ENCODE measurements at places on chromosomes 11 and 22.

DNA sequence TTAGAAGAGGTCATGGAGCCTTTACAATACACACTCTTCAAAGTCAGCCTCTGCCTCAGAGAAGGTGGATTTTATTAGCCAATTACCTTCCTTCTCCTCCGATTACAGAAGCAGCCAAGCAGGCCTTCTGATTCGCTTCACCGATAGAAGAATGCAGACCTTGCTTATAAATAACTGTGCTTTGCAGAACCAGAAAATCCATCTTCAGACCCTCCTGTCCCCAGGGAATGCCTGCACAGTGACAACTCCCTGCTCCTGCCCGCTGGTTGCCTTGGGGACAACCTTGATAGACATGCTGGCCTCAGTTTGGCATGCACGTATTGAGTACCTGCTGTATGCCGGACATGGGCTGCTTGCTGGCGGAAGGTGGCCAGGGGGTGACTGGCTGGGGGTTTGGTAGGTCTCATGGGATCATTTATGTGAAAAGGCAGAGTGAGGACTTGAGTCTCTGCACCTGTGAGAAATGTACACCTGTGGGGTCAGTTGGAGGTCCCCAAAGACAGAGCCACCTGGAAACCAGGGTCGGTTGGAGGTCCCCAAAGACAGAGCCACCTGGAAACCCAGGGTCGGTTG, 1238.7 kb downstream of the BRD1 start:
- no peak for DNase-seq

GRCh38 chr22:40609216-40609615, 27.3 kb downstream of the MRTFA start:
- DNase-seq: no peak

- DNase-seq: no peak
These were observed 6.8 kb downstream of the INS start for GRCh38 chr11:2154195-2154585.

GRCh38 chr11:65432686-65433582, 10.3 kb downstream of the NEAT1 start:
- no peak for DNase-seq

- DNase-seq: peak; percentile 82
These were observed at the start of gene CCDC86 for GRCh38 chr11:60841797-60842667. TSS of gene CCDC86 (plus strand) at chr11:60842113. CDS start at chr11:60842125, 12 bp downstream.

GRCh38 chr11:125373426-125374391, 122.4 kb downstream of the FEZ1 start:
- DNase-seq: no peak

DNA sequence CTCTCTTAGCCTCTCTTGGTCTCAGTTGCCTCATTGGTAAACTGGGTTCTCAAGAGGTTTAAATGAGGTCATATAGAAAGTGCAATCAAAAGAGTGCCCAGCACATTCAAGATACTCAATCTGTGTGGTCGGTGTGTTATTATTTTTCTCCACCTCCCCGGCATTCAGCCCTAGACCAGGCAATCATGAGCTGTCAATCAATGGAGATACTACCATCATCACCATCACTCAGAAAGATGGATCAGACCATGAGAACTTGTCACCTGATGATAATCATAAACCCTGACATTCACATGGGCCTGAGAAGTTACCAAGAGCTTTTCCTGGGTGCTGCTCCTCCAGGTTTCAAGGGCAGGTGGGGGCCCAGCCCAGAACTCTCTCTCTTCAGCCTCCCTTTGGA, 166.1 kb downstream of the MN1 start:
- DNase-seq: no peak

DNA sequence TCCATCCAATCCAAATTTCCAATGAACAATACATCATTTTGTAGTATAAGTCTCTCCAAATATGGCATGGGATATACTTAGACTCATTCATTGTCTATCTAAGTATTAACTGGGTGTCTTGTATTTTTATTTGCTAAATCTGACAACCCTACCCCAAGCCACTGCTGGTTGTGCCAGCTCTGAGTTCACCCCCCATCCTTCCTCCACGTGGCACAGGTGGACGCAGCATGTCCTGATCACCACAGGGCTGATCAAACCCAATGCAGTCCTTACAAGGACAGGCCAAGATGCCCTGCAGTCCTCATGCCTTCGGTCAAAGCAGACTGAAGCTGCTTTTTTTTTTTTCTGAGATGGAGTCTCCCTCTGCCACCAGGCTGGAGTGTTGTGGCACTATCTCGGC, 62.8 kb downstream of the SYN3 start:
- no peak for DNase-seq

DNA sequence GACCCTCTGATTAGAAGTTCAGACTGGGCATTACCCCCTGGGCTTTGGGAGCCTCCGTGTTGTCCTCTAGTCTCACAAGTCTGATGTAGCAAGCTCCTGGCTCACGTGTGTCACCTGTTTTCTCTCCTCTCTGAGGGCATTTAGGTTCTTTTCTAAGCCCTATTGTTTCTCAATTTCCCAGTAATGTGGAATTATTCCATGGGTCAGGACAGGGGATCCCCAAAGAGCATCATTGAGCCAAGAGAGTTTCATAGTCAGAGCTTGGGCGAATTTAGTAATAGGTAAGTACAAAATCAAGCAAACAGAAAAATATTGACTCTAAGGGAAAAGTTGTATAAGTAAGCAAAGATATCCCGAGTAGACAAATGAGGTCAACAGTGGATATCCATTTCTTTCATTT, 57.3 kb downstream of the PPP6R2 start:
- no peak for DNase-seq

DNA sequence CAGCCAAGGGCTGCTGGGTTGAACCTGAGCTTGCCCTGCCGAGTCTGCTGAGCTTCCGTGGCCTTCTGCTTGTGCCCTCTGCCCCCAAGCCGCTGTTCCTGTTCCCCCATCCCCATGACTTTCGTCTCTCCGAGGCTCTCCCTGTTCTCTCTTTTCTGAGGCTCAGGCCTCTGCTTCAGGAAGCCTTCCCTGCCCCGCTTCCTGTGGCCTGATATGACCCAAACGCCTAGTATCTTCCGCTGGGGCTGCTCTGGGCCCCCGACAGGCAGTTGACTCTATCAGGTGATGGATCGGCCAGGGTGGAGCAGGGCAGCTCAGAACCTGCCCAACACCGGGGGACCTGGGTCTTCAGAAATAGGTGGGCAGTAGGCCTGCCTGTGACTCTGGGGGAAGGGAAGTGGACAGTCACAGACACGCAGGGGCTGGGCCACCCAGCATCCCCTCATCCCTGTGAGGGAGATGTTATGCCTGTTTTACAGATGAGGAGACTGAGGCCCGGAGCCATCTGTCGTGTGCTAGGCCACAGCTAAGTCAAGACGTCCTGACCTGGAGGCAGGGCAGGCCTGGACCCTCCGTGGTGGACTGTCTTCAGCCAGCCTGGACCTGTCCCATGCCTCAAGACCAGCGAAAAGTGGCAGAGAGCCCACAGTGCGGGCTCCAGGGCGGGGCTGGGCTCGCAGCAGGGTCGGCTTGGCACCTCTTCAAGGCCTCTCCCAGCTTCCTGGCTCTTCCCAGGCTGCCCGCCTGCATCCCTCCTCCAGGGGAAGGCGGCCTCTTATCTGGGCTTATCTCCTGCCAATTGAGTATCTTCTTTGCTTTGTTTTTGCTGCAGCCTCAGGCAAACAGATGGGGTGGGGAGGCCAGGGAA, 16.2 kb downstream of the BAD start:
- DNase-seq: no peak

DNA sequence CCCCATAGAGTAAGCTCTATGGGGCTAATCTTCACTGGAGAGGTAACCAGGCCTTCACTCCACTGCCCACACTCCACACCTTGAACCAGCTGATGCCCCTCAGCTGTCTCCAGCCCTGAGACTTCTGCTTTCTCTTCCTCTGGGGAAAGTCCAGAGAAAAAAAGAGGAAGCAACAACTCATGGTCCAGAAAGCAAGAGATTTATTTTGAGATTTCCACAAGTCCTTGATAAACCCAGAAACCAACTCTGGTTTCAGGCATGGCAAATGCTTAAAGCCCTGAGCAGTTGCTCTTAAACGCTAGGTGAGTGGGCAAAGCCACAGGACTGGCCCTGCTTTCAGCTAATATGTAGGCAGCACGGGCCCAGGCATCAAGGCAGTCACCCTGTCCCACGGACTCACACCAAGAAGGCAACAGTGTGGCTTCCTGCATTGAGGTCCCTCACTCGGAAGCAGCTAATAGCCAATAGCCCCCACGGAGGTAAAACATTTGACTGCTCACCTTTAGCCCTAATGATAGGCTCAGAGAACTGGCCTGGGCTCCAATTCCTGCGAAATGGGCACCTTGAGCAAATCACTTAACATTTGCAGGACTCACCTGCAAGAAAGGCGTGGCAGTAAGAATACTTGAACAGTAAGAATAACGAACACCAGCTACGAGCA, 4.3 kb downstream of the CYB561A3 start:
- no peak for DNase-seq

- DNase-seq: no peak
These were observed 57.6 kb downstream of the KREMEN1 start for GRCh38 chr22:29130476-29130875.

- peak; percentile 9 for DNase-seq
These were observed 117.6 kb downstream of the ARHGAP8 start for GRCh38 chr22:44870021-44870420.

DNA sequence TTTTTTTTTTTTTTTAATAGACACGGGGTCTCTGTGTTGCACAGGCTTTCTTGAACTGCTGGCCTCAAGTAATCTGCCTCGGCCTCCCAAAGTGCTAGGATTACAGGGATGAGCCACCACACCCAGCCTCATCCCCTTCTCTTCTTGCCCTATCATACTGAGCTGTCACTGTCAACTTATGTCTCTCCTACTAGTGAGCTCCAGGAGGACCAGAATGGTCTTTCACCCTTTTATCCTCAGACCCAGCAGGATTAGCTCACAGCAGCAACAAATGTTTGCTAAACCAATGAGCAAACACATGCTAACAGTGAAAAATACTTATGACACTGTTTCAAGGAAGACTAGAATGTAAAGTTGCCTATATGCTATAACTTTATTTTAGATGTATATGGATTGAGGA, 6.4 kb upstream of the NXF1 start:
- no peak for DNase-seq

- DNase-seq: no peak
These were observed 9.2 kb downstream of the RAB36 start for GRCh38 chr22:23154461-23154860.

DNA sequence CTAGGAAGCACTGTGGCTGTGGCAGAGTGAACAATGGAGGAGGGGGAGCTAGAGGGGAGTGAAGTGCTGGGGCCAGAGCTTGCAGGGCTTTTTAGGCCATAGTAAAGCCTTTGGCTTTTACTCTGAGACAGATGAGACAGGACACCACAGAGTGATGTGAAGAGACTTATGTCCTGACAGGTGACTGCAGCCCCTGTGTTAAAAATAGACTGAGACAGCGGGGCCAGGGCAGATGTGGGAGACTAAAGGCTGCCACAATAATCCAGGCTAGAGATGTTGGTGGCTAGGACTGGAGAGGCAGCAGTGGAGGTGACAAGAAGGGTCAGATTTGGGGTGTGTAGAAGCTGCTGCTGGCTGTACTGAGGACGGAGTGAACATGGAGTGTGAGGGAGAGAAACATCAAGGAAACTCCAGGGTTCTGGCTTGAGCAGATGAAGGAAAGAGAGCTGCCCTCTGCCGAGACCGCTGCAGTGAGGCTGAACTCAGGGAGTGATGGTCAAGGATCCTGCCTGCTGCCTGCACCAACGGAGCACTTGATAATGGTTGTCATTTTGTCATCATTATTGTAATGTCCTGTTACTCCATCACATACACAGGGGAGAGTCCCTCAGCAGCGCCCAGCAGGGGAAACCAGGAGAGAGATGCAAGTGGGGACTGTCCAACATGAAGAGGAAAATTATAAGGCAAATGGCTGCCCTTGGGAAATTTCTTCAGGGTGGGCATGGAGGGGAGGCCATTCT, 27.4 kb downstream of the SLC43A1 start:
- no peak for DNase-seq

- DNase-seq: peak; percentile 19
These were observed 1.3 kb upstream of the SSH3 start for GRCh38 chr11:67301951-67302516.

GRCh38 chr11:126477535-126478305, 122.2 kb downstream of the ST3GAL4 start:
- no peak for DNase-seq

GRCh38 chr22:35313311-35314121, 13.8 kb downstream of the TOM1 start:
- DNase-seq: no peak

DNA sequence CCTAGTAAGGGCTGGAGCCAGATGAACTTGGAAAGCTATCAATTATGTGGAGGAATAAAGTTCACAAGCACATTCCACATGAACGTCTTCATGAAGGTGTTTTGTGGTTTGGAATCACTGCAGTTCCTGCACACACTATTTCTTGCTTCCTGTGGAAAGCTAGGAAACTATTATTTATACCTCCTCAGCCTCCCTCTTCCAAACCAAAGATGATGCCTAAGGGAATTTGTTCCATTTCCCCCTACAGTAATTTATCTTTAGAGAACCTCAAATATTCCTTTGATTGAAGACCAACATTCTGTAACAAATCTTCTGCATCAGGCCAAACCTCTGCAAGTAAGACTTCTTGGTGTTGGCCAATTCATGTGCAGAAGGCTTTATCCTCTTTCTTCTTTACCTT, 115.8 kb upstream of the ARHGAP20 start:
- DNase-seq: no peak

DNA sequence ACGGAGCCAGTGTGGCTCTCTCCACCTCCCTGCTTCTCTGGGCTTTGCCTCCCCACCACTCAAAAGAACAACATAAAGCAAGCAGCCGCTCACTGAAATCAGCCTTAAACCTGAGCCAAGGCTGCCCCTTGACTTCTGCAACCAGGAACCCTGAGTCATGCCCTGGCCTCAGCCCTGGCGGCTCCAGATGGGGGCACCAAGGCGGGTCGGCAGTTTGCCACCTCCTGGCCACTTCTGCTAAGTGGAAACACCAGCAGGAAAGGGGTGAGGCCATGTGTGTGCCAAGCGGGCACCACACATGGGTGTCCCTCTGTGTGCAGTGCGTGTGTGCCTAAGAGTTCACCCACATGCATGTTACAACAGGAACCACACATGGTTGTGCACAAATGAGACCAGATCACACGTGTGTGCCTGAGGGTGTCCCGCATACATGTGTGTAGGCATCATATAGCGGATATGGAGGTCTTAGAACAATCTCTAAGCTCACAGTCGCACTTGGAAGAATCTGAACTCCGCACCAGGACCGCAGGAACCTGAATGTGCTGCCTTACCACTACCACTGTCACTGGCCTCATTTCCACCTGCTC, 221.2 kb downstream of the MN1 start:
- no peak for DNase-seq

DNA sequence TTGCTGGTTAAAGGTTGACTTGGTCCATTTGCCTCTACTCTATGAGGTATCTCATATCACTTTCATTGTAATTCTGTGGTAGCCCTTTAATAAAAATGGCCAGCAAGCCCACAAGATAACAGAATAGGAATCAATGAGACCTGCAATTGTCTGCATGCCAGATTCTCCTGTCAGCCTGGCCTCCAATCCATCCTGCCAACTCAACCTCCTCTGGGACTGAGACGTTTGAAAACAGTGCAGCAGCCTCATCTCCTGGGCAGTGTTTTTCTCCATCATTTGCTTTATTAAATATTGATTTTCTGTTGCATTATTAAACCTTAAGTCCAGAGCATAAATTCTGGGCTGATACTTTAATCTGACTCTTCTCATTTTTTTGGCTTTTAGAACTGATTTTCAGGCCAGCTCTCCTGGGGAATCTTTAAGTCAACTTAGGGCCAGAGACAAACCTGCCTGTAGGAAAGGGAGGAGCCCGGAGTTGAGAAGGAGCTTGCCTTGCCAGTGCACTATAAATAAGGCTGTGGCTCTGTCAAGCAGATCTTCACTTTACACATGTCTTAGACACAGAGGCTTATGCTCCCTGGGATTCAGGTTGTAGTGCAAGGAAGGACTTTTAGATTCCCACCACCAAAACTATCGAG, 798.0 kb downstream of the NTM start:
- no peak for DNase-seq

Data from NCI-H2107 (cell line).